ENCODE measurements at places on chromosomes 7 and 10.

GRCh38 chr10:114273910-114274309 lies 34.9 kb downstream of the VWA2 start:
- no peak for DNase-seq

DNA sequence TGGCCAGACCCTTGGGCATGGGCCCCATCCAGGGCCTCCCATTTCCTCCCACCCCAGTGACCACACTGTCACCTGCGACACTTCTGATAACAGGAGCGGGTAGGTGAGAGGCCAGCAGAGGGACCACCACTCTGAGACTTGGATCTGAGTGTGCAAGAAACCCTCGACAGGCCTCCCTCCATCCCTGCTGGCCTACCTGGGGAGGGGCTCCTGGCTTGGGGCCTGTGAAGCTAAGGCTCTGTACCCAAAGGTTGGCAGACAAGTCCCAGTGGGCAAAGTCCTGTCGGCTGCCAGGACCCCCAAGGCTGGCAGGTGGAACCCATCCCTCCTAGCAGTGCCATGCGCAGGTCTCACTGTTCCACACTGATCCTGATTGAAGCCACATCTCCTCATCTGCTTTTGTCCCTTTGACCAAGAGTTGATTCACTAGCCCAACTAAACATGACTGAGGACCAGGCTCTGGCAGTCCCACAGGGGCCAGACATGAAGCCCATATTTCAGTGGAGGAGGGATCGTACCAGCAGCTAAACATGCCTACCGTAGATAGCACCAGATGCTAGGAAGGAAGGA lies 1.2 kb upstream of the PGAM2 start:
- no peak for DNase-seq

- peak; percentile 89 for DNase-seq
These were observed 59.6 kb downstream of the ZRANB1 start for GRCh38 chr10:125001313-125002046.

- DNase-seq, result no peak
These were observed 112.7 kb downstream of the RBM20 start for GRCh38 chr10:110756876-110757275.

DNA sequence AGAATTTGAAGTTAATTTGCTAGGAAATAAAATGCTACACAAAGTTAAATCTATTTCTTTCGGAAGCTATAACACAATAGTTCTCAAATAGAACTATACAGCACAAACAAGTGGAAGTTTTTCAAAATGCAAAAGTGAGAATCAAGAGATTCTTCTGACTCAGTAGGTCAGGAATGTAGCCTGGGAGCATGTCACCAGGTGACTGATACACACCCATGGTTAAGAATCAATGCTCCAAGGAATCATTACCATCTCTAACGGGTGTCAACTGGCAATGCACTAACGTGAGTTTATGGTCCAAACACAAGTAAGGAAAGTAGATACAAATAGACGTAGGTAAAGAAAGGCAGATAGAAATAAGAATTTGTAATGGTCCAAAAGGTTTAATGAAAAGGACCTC lies 170.5 kb downstream of the SRPK2 start:
- DNase-seq, result no peak

- peak; percentile 55 for DNase-seq
These were observed 278.2 kb downstream of the SNX13 start for GRCh38 chr7:17661982-17662585.

- peak; percentile 78 for DNase-seq
These were observed 1.8 kb downstream of the C10orf95 start for GRCh38 chr10:102449321-102450123.

- DNase-seq, result no peak
These were observed 31.4 kb upstream of the AQP1 start for GRCh38 chr7:30880125-30880720.

DNA sequence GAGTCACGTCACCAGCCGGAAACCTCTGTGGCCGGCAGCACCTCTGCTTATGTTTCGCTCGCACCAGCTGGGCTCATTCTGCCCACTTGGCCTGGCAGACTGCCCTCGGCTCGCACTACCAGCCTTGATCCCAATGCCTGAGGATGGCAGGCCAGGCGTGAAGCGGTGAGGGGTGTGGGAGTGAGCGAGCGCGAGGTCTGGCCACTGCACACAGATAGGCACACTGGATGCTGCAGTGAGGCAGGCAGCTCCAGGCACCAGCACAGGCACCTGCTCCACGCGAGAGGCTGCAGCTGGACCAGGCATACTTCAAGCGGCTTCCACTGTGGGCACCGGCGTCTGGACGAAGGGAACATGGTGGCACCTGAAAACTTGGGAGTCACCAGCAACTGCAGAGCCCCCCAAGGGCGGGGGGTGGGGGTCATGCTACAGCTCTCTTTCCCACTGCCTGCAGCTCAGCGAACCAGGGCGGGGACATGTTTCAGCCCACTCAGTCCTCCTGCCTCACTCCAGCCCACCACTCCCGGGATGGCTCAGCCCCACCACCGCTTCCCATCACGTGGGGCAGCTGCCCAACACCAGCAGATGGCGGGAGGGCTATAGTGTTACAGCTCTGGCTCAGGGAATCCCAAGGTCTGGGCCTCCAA lies 5.4 kb upstream of the DMTF1 start:
- no peak for DNase-seq

GRCh38 chr10:93299606-93300287 lies 182.4 kb downstream of the MYOF start:
- DNase-seq, result no peak

DNA sequence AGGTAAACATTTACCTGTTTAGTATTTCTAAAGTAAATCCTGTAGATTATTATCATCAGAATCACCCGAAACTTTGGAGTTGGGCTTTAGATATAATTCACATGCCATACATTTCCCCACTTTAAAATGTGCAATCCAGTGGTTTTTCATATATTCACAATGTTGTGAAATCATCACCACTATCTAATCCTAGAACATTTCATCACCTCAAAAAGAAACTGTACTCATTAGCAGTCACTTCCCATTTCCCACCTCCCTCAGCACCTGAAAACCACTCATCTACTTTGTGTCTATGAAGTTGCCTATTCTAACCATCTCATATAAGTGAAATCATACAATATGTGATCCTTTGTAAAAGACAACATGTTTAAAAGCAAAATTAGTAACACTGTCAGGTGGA lies 182.6 kb downstream of the FZD1 start:
- DNase-seq, result no peak

DNA sequence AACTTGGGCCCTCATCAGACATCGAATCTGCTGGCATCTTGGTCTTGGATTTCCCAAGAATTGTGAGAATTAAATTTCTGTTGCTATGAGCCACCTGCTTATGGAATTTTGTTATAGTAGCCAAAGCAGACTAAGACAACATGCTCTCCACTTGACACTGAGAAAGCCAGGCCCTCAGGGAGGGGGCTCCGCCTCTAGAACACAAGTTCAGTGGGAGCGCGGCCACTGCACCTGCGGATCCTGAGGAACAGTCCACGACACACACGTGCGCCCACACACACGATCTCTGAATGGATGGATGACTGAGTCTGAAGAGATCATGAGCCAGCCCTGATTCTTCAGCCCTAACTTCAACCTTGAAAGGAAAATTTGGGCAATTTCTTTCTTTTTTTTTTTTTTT lies 73.7 kb downstream of the CTBP2 start:
- no peak for DNase-seq

GRCh38 chr7:139065323-139065722 lies 29.5 kb upstream of the ZC3HAV1L start:
- no peak for DNase-seq

- peak; percentile 22 for DNase-seq
These were observed 53.9 kb upstream of the ARID5B start for GRCh38 chr10:61847640-61848039.

DNA sequence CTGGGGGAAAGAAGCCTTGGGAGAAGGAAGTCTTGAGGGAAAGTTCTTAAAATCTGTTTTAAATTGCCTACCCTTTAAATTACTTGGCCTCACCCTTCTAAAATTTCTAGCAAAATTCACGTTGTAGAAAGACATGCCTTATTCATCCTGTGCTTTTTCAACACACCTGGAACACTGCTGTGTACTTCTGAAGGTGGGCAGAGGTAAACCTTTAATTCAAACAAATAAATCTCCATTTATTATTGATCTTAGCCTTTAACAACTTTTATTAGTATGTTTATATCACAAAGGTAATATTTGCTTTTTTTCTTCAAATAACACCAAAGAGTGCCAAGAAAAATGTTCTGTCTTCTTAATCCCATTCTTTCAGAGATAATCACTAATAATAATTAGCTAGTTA lies 30.7 kb downstream of the DNAJB9 start:
- no peak for DNase-seq

GRCh38 chr7:13933091-13933490 lies 56.4 kb downstream of the ETV1 start:
- DNase-seq, result no peak

DNA sequence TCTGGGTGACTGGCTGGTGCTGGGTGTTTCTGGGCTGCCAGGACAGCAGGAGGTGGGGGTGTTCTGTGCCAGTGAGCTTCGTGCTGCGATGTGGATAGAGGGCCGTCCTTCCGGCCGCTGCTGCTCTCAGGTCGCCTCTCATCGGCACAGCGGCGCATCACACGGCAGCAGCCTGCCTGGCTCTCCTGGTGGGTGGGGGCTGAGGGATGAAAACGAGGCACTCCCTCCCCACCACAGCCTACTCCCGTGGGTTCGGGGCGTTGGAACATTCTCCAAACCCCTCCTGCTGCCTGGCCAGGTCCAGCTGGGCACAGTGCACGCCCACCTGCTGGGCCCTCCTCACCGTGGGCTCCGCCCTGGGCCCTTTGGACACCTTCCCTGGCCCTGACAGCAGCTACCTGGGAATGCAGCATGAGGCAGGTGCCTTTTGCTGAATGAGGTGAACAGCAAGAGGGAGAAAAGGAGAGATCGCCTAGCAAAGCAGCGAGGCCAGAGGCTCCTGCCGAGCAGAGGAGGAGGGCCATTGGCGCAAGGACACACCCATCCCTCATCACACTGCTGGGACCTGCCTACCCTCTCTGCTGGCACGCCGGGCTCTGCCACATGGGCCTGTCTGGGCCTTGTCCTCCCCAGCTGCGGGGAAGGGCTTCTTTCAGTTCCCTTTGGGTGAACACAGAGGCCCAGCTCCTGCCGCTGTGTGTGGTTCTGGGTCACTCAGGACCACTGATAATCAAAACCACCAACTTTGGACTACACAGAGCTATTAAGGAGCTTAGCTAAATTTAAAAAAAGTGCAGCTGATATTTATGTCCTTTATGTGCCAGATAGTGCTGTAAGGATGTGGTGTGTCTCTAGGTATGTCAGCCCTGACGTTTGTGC lies 33.4 kb downstream of the INPP5A start:
- DNase-seq, result no peak

- no peak for DNase-seq
These were observed 691.9 kb downstream of the INHBA start for GRCh38 chr7:41010967-41011366.

GRCh38 chr10:16828114-16828568 lies 10.9 kb upstream of the RSU1 start:
- DNase-seq, result peak; percentile 85

- no peak for DNase-seq
These were observed 159.3 kb downstream of the MGMT start for GRCh38 chr10:129626309-129626708.

- no peak for DNase-seq
These were observed 5.3 kb downstream of the PARD3 start for GRCh38 chr10:34809796-34810195.

DNA sequence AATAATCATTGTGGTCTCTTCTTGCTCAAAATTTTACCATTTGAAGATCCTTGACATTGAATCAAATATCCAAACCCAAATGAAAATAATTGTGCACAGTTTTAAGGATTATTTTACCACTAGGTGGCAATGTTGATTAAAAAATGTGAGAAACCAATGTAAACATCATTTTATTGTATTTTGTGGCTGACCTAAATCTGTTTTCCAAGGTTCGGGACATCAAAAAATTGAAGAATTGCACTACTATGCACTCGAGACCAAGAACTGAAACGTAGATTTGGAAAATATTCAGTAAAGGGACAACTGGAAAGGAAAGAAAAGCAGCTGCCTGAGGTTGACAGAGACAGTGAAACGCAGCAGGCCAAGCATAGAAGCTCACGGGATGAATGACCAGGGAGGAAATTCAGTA lies 259.3 kb downstream of the SNX13 start:
- DNase-seq, result peak; percentile 75

DNA sequence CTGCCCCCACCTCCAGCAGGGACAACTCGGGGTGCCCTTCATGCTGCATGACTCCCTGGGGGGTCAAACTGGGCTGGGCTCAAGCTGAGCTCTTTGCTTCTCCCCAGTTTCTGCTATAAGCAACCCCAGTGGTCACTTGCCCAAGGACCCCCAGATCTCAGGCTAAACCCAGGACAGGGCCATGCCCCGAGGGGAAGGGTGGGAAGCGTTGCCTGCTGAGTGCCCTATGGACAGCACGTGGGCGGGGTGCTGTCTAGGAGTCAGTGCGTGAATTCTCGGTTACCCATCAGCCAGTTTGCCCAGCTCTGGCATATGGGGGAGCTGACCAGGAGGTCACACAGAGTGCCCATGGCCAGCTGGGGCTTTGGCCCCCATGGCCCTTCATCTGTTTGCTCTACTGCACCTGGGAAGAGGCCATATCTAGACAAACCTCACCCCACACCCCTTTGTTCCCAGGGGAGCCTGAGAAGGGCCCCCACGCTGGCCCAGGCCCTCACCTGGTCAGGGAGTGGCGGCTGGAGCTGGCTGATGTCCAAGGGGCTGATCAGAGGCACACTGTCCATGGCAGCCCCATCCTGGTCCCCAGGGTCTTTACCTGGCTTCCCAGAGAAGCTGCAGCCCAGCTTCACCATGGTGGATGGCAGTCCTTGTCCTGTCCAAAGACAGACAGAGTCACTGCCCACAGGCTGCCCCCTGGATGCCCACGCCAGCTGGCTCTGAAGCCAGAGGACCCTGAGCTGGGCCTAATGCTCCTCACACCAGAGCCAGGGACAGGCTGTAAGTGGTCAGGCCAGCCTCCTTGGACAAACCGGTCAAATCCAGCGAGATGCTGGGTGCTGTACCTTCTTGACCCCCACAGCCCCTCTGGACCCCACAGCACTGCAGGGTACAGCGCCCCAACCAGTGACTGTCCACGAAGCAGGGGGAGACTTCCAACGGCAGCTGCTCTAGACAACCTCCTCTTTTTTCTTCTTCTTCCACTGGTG lies 8.0 kb downstream of the CALY start:
- DNase-seq, result no peak

DNA sequence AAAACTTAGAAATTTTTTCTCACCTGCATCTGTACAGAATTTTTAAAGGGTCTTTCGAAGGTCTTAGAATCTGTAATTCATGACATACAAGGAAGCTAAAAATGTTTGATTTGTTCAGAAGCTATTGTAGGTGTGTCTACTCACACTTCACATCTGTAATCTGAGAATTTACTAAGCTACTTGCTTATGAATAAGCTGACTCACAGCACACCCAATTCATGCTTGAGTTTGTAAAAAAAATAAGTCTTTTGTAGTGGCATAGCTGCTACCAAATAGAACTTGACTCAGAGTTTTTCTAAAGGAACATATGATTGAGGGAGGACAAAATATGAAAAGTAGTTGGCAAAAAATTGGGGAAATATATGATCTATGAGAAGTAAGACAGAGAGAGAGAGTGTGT lies 12.7 kb upstream of the AGR2 start:
- DNase-seq, result peak; percentile 20

All from SK-MEL-5 (cell line).